ENCODE measurements at places on chromosomes 2 and 18. TPM values are rescaled to one million over a fixed set of nuclear protein-coding genes. Genes with fewer than 3 reads are reported as not detected.

Gene LOXHD1
- not detected for total RNA-seq

DNA sequence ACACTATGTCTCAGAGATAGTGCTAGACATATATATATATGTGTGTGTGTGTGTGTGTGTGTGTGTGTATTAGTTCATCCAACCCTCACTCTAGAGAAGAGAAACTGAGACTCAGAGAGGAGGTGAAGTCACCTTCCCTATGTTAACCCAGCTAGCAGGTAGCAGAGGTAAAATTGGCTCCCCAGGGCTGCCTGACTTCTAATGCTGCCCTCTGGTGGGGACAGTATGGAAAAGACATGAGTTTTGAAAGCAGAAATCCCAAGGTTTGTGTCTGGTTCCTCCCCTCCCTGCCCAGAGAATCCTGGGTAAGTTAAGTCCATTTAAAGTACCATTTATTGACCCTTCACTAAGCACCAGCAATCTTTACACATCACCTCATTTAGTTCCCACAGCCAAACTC lies 137.7 kb downstream of the THNSL2 start:
- no peaks in the 10 kb centered on the region for H3K4me1 ChIP-seq
- no peaks in the 10 kb centered on the region for H3K27me3 ChIP-seq
- DNase-seq: peak; percentile 7
- no peak overlapping the region for H3K27ac ChIP-seq
- no peak overlapping the region for H3K4me3 ChIP-seq

DNA sequence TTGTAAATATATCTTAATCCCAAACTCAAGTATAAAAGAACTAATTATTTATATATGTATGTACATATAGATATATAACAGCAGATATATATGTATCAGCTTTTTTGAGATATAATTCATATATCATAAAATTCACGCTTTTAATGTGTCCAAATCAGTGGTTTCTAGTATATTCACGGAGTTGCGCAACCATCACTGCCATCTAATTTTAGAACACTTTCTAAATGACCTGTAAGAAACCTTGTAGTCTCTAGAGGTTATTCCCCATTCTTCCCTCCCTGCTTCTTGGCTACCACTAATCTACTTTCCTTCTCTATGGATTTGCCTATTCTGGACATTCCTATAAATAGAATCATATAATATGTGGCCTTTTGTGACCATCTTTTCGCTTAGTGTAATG lies 163.5 kb upstream of the TCF4 start:
- DNase-seq: no peak
- H3K27ac ChIP-seq: no peak overlapping the region
- H3K36me3 ChIP-seq: no peaks in the 10 kb centered on the region
- no peaks in the 10 kb centered on the region for H3K4me1 ChIP-seq

GRCh38 chr2:45797451-45798230 lies 146.2 kb downstream of the PRKCE start:
- no peak overlapping the region for H3K4me3 ChIP-seq
- no peaks in the 10 kb centered on the region for H3K27me3 ChIP-seq
- H3K4me1 ChIP-seq: no peaks in the 10 kb centered on the region
- no peak for DNase-seq

- H3K4me3 ChIP-seq: no peak overlapping the region
- H3K36me3 ChIP-seq: peaks cover 2% of the 10 kb centered on the region
- H3K27me3 ChIP-seq: no peaks in the 10 kb centered on the region
- DNase-seq: no peak
Observed at GRCh38 chr2:169911119-169911518, 83.9 kb downstream of the UBR3 start.

Gene RBM44
- total RNA-seq: 1.2 TPM

DNA sequence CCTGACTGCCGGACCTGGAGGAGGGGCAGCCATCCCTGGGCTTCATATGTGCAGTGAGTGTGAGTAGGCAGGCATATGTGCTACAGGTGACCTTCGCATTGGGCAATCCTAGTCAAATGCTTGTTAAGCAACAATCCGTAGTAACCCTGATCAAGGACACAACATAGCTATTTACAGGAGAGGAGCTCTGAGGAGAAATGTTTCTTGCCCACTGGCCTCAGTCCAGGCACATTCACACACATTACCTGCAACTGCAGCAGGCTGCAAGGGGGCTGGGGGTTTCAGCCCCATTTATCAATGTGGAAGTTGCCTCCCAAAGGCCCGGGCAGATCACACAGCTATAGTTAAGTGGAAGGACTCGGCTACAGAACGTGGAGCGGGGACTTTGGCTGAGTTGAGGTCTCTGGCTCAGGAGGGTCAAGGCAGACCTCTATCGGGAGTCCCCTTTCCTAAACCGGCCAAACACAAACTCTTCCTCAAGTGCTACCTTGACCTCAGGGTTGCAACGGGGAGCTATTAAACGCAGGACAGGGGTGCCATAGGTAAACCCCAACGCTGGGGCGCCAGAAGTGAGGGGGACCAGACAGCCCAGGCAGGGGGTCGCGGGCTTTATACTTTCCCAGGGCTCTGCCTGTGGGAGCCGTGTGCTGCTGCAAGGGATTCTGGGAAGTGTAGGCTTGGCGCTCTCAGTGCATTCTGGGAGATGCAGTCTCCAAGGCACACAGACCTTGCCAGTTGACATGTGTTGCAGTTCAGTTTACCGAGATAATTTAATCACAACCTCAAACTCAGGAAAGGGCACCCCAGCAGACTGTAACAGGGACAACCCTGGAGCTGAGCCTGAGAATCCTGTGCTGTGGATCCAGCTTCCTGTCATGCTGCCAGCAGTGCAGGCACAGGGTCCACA lies 9.4 kb downstream of the KHK start:
- no peak overlapping the region for H3K4me3 ChIP-seq
- no peak overlapping the region for H3K27ac ChIP-seq
- no peaks in the 10 kb centered on the region for H3K27me3 ChIP-seq
- H3K36me3 ChIP-seq: no peaks in the 10 kb centered on the region

DNA sequence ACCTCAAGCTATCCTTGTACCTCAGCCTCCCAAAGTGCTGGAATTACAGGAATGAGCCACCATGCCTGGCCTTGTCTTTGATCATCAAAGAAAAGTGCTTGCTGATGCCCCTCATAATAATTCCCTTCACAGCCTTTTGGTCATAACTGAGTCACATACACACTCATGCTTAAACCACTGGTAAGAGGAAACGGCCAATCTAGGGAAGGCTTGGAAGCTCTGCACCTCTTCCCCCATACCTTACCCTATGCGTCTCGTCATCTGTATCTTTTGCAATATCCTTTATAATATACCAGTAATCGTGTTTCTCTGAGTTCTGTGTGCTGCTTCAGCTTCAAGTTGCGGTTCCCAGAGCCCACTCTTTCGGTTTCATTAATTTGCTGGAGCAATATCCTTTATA lies 4.8 kb upstream of the RNF138 start:
- H3K4me3 ChIP-seq: no peak overlapping the region
- H3K27me3 ChIP-seq: no peaks in the 10 kb centered on the region
- no peak overlapping the region for H3K27ac ChIP-seq
- H3K4me1 ChIP-seq: peaks cover 25% of the 10 kb centered on the region

Gene HRH4
- total RNA-seq: 0.07 TPM

Gene ZSCAN30
- 37.3 TPM for total RNA-seq

- no peaks in the 10 kb centered on the region for H3K4me1 ChIP-seq
- H3K27ac ChIP-seq: no peak overlapping the region
- H3K27me3 ChIP-seq: no peaks in the 10 kb centered on the region
- DNase-seq: no peak
- H3K4me3 ChIP-seq: no peak overlapping the region
Observed at GRCh38 chr2:212114489-212114888, 424.1 kb downstream of the ERBB4 start.

Gene SAG
- total RNA-seq: 0.17 TPM

GRCh38 chr2:44360749-44361329 lies 455 bp downstream of the PREPL start:
- peaks cover 17% of the 10 kb centered on the region for H3K4me1 ChIP-seq
- DNase-seq: no peak
- H3K36me3 ChIP-seq: no peaks in the 10 kb centered on the region
- H3K4me3 ChIP-seq: peak overlapping the region; percentile 80
- H3K27ac ChIP-seq: peak overlapping the region; percentile 100

Gene ARHGEF4
- 2.1 TPM for total RNA-seq

- H3K4me1 ChIP-seq: peaks cover 98% of the 10 kb centered on the region
- H3K36me3 ChIP-seq: peaks cover 79% of the 10 kb centered on the region
- no peaks in the 10 kb centered on the region for H3K27me3 ChIP-seq
- H3K27ac ChIP-seq: peak overlapping the region; percentile 88
- DNase-seq: peak; percentile 20
- H3K4me3 ChIP-seq: no peak overlapping the region
Observed at GRCh38 chr2:233087713-233088112, 27.6 kb downstream of the INPP5D start.

Gene CD8B2
- total RNA-seq: not detected

DNA sequence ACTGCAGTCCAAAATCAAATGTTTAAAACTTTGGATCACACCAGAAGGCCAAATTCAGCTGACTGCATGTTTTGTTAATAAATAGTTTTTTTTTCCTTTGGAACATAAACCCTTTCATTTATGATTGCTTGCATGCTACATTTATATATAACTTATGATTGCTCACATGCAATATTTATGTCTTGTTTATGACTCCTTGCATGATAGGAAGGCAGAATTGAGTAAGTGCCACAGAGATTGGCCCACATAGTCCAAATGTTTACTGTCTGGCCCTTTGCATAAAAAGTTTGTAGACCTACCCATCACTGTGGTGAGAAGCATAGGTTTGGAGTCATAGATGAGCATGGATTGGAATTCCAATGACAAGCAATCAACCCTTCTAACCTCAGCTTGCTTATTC lies 30.8 kb downstream of the WDFY1 start:
- no peaks in the 10 kb centered on the region for H3K36me3 ChIP-seq
- no peak for DNase-seq
- H3K4me3 ChIP-seq: no peak overlapping the region
- H3K27me3 ChIP-seq: no peaks in the 10 kb centered on the region
- H3K27ac ChIP-seq: no peak overlapping the region
- no peaks in the 10 kb centered on the region for H3K4me1 ChIP-seq

DNA sequence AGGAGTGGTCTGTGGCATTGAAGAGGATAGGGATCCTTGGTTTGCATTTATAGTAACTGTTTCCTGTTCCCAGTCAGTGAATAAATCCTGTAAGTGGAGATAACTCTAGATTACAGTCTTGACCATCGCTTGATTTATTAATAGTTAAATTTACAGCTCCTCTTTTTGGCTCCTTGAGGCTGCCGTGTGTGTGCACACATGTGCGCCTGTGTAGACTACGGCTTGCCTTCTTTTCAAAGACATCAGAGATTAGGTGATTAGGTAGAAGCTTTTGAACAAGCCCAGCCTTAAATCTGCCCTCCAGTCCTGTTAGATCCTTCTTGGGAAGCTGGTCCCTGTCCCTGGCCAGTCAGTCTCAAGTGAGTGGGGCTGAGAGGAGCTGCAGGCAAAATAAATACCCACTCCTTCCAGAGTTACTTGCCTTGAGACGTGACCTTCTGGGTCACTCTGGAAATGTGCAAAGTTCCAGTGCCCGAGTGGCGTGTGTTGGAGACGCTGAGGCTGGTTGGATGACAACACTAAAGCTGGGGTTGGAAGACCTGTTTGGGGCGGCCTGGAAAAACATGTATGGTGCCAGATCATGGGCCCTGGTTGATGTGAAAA lies 32.0 kb downstream of the TCF7L1 start:
- no peaks in the 10 kb centered on the region for H3K27me3 ChIP-seq
- no peaks in the 10 kb centered on the region for H3K4me1 ChIP-seq
- H3K4me3 ChIP-seq: no peak overlapping the region
- no peak for DNase-seq

Gene QPCT
- total RNA-seq: 2.1 TPM

Gene LIPG
- total RNA-seq: not detected

DNA sequence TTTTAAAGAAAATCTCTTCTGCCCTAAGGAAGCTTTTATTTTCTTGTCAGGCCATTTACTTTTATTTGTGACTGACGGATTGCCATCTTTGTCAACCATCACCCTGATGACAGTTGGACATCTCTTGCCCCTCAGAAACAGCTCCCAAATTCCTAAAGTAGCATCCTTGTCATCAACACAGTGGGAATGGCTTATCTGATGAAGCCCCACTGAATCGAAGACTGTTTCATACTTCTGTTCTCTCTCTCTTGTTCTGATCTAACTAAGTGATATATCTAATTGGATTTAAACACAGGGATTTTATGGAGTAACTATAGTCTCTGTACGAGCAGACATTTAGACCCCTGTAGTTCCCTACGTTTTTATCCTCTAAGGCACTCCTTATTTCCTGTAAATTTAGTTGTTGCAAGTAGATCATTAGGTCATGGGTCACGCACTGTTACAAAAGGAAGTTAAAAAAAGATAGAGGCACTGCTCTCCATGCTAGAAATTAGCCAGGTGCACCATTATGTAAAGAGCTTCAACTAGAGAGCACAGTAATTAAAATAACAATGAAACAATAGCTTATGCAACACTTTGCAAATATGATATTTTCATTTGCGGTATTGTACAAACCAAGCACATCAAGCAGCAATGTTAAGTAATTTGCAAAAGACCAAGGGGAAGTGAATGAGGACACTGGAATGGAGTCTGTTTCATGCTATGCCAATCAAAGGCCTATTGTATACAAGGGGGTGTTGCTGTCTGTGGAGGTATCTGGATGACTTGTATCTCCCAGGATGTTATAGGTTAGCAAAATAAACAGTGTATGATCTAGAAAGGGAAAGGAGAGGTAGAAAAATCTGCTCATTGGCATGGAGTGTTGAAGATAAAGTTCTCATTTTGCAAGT lies 284.7 kb downstream of the LRRTM1 start:
- no peaks in the 10 kb centered on the region for H3K36me3 ChIP-seq
- no peak overlapping the region for H3K4me3 ChIP-seq
- no peaks in the 10 kb centered on the region for H3K27me3 ChIP-seq
- no peak for DNase-seq

Gene DOK6
- not detected for total RNA-seq

DNA sequence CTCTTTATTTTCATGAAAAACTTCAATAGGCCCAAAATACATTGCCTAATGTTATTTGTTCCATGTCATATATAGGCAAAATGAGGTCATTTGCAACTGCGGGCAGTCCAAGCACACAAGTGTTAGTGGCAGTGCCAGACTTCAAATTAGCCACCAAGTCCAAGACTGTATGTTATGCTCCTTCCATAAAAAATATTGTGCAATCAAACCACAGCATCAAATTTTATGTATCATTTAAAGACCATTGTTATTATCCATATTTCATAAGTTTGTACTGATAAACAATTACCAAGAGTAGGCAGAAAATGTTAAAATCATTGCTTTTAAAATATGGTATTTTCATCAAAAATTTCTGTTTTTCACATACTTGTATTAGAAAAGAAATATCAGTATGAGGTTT lies 54.1 kb downstream of the XIRP2 start:
- H3K36me3 ChIP-seq: no peaks in the 10 kb centered on the region
- no peak for DNase-seq
- H3K4me1 ChIP-seq: no peaks in the 10 kb centered on the region
- no peak overlapping the region for H3K4me3 ChIP-seq
- no peaks in the 10 kb centered on the region for H3K27me3 ChIP-seq

DNA sequence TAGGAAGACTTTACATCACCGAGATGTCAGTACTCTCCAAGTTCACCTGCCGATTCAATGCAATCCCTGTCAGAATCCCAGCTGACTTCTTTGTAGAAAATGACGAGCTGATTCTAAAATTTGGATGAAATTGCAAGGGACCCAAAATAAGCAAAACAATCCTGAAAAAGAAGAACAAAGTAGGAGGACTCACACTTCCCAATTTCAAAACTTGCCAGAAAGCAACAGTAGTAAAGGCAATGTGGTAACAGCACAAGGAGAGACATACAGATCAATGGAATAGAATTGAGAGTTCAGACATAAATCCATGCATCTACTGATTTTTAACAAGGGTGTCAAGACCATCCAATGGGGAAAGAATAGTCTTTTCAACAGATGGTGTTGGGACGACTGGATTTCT lies 52.2 kb downstream of the SMAD7 start:
- no peak for DNase-seq
- H3K27me3 ChIP-seq: no peaks in the 10 kb centered on the region
- no peak overlapping the region for H3K27ac ChIP-seq
- peaks cover 16% of the 10 kb centered on the region for H3K4me1 ChIP-seq
- H3K36me3 ChIP-seq: no peaks in the 10 kb centered on the region
